Hematopoietic multipotent progenitor cell treated with erythropoietin and hydrocortisone succinate and interleukin-3 and kit ligand, for 8 days (in vitro differentiated cells): ENCODE measurements at places on chromosomes 4 and X.

DNA sequence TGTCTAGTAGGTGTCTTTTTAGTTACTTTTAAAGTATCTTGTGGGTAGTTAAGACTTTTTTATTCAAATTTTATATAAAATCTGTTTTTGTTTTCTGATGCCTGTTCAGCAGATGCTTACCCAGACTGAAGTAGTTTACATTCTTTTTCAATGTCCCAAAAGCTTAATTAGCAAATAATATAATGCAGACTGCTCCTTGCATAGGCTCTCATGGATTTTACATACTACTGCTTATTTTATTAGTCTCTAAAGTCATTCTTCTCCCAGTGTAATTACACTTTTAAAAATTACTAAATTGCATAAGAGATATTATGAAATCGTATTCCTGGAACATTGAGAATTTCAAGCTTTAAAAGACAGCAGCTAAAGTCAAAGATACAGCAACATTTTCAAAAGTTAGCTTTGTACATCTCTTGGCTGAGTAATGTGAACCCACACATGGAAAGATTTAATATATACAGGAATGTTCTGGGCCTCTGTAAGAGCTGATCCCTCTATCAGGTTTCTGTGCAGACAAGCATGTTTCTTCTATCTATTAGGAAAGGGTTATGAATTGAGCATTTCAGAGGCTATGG is 148.4 kb upstream of the SPRY1 start:
- DNase-seq: no peak

DNA sequence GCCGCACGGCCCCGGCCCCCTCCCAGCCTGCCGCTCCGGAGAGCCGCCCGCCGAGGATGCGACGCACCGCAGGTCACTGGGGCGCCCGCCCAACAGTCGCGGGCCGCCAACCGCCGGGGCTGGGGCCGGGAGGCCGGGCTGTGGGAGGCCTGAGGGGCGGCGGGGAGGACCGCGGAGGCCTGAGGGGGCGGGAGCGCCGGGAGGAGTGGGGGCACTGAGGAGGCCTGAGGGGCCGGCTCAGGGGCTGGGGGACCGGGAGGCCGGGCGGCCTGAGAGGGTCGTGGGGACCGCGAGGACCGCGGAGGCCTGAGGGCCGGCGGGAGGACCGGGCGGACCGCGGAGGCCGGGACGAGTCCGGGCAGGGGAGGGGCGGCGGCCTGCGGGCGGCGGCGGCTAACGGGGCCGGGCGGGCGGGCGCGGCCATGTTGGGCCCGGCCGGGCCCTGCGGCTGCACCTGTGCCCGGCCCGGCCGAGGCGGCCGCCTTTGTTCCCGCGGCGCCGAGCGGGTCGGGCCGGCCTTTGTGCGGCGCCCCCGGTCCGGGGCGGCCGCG is 353 bp downstream of the NSD2 start:
- no peak for DNase-seq

DNA sequence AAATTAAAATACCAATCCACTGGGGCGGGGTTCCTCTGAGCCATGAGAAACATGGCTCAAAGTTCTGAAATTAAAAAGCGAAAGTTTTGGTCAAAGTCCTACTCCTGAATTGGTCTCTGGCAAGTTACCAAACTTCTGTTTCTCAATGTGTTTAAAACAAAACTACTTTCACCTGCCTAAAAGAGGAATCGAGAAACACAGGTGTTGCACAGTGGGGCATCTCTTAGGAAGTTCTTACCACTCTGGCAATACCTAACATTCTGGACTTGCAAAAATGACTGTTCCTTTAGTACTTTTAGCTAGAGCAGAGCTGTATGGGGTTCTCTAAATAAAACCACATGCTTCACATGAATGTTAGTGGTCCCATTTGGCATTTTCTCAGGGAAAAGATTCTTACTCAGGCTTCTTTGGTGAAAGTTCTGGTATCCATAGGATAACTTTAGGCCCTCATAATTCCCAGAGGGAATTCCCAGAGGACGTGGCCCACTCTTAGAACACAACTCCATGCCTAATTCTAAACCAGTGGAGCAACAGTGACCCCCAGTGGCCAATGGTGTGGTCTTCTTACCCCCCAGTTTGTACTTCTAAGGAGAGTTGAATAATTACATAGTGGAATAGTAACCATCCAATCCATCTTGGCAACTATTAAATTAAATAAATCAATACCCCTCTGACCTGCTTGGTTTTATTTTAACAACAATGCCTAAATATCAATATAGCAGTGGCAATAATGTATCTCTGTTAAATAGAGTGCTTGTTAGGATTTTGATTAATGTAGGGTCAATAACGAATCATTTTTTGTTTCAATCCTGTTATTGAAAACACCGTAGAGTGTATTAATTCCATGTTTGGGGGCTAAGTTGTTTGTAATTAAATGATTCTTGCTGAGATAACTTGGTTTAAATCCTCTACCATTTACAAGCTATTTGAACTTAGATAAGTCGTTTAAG is 21.9 kb downstream of the BMP3 start:
- DNase-seq: peak; percentile 64

DNA sequence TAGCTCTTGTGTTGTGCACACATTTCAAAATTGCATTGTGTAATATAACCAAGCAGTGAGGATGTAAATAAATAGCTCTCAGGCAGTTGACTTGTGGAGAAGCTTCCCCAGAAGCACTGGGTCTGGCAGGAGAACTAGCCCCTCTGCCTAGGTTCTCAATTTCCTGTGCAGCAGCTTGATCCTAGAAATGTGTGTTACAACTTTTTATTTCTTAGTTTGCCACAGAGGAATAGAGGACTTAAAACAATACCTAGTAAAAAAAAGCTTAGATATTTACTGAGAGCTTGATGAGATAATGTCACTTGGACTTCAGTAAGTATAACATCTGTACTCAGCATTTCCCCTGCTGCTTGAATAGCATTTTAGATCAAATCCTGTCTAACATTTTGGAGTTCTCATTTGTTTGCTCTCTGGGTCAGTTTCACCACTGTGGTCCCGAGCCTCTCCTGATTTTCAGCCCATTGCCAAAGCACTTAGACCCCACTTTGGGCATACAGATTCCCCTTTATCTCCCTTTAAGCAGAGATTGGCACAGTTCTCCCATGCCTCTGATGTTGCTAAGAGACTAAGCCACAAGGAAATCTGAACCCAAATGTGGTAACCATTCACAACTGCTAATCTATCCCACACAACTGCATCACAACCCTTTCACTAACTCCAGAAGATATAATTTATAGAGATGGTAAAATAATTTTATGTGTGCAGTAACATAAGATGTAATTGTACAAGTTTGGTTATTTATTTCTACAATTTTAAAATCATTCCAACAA is 98.2 kb upstream of the NRK start:
- no peak for DNase-seq

DNA sequence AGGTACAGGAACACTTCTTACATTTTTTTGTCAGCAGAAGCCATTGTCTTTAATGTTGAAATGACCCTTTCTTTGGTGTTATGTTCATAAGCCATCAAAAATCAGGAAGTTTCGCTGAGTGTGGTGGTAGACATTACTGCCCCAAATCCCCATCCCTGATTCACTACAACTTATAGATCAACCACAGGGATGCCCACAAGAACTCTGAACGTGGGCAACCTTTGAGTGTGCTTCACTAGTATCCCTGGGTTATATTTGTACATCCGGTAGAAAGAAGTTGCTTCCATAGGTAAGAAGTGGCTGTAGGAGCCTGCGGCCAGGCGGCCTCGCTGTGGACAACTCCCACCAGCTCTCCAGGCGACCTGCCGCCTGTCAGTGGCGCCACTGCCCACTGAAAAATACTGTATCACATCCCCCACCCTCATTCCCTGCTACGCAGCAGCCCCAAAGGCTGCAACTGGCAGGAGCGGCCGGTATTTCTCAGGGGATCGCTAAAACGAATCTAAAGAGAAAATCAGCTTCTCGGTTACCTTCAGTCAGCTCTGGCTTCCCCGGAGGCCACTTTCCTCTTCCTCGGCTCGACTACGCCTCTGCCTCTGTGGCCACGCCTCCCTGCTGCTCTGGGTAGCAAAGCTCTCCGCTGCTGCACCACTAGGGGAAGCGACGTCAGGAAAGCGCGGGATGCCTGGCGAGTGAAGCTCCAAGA is 13.9 kb upstream of the ETDC start:
- peak; percentile 31 for DNase-seq

DNA sequence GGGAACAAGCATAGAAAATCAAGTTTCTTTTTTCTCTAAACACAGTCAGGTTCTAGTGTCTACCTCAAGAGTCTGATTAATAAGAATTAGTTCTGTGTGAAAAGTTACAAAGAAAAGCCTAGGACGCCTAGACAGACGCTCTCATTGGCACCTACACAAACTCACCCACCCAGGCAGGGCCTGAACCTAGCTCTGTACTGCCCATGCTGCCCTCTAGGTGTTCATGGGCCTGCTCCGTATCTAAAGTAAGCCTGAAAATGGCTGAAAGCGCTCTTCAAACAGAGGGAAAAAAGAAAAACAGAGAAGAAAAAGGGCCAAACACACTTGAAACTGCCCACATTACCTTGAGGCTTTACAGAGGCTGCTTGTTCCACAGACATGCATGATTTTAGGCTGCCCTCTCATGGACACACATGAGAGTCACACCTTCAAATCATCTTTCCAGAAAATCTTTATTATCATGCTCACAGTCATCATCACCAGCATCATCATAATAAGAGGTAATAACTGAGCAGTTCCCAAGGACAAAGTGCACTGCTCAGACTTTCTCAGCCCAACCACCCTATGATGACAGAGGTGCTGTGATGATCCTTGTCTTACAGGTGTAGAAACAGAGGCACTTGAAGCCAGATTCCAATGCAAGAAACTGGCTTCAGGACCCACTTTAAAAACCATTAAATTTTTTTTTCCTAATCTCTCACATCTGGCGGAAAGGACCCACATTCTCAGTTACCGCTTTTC is 49.6 kb downstream of the MAP7D2 start:
- DNase-seq: peak; percentile 46

GRCh38 chrX:31099536-31100090 is 27.8 kb upstream of the FTHL17 start:
- peak; percentile 1 for DNase-seq

GRCh38 chr4:79042079-79042674 is 102.9 kb upstream of the PAQR3 start:
- DNase-seq: peak; percentile 61

GRCh38 chrX:1486749-1487361 is 34.1 kb upstream of the ASMTL start:
- no peak for DNase-seq

DNA sequence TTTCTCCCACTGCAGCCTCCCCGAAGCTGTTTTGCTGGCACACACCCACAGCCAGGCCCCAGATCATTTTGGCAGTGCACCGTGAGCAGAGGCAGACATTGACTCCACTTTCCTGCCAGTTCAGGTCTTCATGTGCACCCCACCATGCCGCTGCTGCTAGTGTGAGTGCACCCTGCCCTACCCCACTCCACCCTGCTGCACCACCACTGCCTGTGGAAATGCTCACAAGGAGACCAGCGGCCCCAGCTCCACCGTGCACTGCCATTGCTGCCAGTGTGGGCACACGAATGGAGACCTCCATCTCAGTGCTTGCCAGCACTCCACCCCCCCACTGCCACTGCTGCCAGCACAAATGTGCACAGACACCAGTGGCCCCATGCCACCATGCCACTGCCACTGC is 277.6 kb upstream of the ZC4H2 start:
- DNase-seq: no peak

DNA sequence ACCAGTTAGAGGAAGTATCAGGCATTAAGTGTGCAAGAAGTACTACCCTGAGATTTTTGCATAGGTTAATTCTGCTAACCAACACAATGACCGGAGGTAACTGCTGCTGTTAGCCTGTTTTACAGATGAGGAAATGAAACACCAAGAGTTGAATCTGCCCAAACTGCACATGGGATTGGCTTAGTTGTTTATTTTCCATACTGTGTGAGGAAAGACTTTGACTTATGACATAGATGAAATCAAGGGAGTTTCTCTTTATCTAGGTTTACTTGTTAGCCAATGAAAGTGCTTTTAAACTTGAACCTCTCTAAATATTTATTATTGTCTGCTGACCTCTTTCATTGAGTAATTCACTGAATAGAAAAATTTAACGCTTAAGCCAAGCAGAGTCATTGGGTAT is 10.3 kb downstream of the GUCY1B1 start:
- no peak for DNase-seq
